ENCODE measurements at places on chromosomes 6 and 20.

DNA sequence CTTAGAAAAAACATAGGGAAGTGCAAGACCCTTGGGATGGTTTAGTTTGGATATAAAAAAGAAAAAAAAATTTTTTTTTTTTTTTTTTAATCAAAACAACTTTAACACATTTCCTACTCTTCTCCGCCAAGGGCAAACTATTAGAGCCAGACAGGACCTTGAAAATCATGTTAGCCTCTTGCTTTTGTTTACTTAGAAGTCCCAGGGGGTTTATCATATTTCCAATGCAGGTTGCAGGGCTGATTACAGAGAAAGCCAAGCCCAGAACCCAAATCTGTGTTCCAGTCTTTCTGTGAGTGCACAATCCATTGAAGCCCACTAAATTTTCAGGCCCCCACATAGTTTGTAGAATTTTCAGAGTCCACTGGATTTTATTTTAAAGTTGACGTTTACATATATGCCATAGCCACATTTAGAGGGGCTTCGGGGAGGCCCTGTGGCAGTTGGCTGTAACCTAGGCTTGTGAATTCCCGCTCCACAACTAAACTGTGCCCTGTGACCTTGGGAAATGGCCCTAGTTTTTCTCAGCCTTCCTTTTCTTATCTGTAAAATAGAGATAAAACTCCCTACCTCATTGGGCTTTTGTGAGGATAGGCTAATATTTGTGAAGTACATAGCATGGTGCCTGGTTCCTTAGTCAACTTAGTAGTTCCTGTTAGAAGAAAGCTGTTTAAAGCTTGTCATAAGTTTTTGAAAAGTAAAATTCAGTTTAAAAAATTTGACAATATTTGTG lies 55.7 kb downstream of the NCOA7 start:
- DNase-seq = no peak

- no peak for DNase-seq
These were observed 2.0 kb downstream of the SRXN1 start for GRCh38 chr20:650954-651353.

DNA sequence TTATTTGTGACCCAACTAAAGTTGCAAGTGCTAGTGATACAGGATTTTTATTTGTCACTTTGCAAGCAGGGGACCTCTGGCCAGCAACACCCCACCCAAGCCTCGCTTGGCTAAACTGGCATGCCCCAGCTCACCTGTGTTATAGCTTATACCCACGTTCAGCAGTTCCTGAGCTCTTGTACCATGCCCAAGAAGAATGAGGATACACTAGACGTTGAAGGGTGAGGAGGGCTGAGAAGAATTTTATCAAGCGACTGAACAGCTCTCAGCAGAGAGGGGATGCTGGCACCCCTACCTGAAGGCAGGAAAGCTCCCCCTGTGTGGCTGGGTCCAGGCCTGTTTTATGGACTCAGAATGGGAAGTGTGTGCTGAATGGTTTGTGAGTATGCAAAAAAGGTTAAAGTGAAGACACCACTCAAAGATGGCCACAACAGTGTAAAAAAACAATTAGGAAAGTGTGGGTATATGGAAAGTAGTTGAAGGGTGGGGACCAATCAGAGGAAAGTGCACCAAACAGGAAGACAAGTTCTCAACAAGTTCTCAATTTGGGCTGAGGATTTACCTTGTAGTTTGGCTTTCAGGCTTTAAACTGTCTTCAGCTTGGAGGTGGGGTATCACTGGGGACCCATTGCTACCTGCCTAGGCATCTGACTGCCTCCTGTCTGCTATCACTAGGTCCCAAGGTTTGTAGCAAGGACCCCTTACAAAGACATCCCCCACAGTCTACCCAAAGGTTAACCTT lies 15.0 kb downstream of the BTN2A1 start:
- DNase-seq = no peak

DNA sequence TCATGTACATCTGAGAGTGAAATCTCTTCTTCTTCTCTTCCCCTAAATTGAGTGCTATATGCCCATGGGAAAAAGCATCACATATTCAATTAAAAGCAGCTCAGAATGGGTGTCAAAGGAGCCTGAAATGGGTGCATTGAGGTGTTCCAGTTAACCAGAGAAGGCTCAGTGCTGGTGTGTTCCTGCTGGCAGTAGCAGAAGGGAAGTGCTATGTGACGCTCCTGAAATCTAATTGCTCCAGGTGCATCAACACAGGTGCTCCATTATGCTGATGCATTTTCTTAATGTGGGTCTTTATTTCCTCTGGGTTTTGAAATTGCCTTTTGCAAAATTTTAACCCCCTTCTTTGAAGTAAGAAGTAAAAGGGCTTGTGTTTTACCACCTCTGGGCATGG lies 17.9 kb downstream of the SLC22A2 start:
- DNase-seq = no peak

- DNase-seq = no peak
These were observed 26.5 kb downstream of the HEBP2 start for GRCh38 chr6:138430361-138431145.

DNA sequence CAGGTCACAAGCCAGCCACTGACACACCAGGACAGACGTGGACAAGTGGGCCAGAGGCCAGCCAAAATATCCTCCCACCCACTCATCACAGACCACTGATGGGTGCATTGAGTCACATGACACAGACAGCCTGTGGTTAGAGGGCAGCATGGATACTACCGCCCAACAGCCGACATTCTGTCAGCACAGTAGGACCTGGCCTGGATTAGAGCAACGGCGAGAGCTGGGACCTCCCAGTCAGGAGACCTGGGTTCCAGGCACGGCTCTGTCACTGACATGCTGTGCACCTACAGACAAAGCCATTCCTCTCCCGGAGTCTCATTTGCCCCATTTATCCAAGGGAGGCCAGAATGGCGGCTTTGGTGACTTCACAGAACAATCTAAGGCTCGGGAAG lies 8.0 kb downstream of the ZNF335 start:
- no peak for DNase-seq

DNA sequence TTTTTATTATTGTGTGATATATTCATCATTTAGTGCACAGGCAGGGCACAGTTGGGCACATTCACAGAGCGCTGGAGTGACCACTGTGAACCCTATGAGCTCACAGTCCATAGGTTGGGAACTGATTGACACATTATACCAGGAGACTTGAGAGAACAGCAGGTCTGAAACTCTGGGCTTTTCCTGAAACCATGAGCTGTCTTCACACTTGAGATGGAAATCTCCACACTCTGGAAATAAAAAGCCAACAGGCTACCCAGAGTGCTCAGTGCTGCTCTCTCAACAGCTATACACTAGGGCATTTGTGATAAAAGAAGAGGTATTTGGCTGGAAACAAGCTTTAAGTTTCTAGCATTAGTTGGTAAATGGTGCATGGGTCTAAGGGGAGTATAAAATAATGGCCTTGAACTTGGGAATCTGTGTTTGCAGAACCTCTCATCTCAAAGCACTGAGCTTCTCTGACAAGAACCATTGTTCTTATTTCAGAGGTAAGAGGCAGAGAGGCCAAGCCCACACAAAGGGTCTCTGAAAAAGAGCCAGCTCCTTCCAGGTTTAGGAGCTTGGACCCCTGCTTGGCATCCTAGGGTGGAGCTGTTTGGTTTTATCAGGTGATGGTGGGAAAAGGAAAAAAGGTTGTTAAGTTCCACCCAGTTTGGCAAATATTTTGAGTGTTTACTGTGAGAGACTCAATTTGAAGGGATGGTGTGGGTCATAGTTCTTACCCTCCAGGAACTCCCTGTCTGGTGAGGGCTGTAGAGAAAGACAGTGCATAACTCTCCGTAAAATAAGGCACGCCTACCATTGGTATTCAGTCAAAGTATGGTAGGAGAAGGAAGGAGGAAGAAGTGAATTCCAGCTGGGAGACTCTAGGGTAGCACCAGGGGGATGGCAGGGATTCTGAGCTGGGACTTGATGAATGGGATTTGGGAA lies 14.5 kb downstream of the CHMP4B start:
- DNase-seq = no peak

- peak; percentile 89 for DNase-seq
These were observed at the start of gene SOD2 for GRCh38 chr6:159693128-159693893. Gene SOD2 (minus strand): TSS chr6:159693241. CDS start chr6:159693167, 74 bp downstream.

- no peak for DNase-seq
These were observed 66.4 kb upstream of the KIF13A start for GRCh38 chr6:18053555-18054445.

DNA sequence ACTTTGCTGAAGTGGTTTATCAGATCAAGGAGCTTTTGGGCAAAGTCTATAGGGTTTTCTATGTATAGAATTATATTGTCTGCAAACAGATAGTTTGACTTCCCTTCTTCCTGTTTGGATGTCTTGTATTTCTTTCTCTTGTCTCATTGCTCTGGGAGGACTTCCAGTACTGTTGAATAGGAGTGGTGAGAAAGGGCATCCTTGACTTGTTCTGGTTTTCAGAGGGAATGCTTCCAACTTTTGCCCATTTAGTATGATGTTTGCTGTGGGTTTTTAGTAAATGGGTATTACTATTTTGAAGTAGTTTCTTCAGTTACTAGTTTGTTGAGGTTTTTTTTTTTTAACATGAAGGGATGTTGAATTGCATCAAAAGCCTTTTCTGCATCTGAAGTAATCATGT lies 36.1 kb downstream of the KCNS1 start:
- DNase-seq = no peak

GRCh38 chr6:158993639-158994038 lies 6.4 kb downstream of the RSPH3 start:
- no peak for DNase-seq
